ENCODE measurements at places on chromosomes 13 and 19.

- DNase-seq = no peak
Measured at GRCh38 chr13:82292334-82292733, 1589.9 kb downstream of the SLITRK1 start.

GRCh38 chr13:85009447-85009846 is 789.8 kb downstream of the SLITRK6 start:
- DNase-seq = no peak

DNA sequence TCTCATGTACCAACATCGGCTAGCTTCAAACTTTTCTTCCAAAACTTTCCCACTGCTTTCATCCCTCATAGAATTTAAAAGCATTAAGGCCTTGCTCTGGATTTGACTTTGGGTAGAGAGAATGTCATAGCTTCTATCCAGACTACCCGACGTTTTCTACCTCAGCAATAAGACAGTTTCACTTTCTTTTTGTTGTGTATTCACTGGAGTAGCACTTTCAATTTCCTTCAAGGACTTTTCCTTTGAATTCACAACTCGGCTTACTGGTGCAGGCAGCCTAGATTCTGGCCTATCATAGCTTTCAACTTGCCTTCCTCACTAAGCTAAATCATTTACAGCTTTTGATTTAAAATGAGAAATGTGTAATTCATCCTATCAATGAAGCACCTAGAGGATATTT is 420.4 kb upstream of the GPC6 start:
- DNase-seq = no peak

DNA sequence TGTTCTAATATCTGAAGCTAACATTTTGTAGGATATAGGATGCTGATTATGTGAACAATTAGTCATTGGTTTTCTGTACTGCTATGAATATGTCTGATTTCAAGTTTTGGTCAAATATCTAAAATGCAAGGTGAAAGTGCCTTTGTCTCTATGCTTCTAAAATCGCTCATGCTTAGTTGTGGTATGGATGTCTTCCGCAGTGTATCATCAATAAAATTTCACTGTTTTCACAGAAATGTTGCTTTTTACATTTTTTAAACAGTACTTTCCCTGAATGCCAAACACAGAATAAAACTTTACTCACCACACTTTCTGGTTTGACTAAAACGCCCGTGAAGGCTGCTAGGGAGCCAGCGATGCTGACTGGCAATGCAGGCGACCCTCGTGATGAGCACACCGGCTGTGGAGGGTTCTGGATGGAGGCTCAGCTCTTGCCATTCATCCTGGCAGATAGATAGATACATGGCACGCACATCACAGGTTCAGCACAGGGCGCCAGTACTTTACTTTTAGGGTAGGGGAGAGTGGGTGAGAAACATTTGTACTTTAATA is 40.1 kb downstream of the SLC7A9 start:
- no peak for DNase-seq

- no peak for DNase-seq
Measured at GRCh38 chr19:47152632-47153031, 22.0 kb downstream of the SAE1 start.

All from AG09309 (cell line).